ENCODE measurements at places on chromosomes 3 and 15.
A peak's percentile ranks its signal among the peaks of the same experiment; 100 is the strongest.

DNA sequence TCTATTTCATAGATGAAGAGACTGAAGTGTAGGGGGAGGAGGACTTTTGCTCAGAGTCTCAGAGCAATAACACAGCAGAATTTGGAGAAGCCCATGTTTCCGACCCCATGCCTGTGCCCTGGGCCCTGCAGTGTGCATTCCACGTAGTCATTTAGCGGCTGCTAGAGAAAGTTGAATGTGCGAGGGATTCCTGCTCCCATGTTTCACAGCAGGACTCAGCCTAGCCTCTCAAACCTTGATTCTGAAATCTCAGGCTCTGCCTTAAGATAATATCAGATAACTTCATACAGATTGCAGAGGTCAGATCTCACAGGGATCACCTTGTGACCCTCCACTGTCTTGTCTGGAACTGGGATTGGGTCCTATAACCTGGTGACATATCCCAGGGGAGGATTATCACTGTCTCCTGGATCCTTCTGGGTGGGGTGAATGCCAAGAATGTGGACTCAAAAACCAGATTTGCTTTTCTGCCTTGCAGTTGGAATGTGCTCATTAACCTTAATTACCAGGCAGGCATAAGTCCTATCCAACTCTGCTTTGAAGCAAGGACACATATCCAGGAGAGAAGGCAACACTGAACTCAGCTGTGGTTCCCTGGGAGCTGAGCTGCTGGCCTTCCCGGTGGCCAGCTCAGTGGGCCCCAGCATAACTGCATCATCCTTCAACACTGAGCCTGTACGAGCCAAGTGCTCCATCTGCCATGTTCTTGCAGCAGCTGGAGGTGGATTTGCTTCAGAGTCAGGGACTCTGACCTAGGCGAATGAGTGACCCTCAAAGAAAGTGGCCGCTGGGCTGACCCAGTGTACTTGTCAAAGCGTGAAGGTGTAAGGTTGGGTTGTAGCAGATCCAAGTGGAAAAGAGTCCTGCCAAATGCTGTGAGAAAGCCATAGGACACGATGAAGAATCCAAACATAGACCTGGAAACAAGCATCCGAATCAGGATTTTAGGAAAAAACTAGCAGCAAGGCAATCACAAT lies 43.0 kb downstream of the CTXND1 start:
- no peak for DNase-seq

- no peak for DNase-seq
Measured at GRCh38 chr15:57797568-57798267, 91.2 kb downstream of the POLR2M start.

DNA sequence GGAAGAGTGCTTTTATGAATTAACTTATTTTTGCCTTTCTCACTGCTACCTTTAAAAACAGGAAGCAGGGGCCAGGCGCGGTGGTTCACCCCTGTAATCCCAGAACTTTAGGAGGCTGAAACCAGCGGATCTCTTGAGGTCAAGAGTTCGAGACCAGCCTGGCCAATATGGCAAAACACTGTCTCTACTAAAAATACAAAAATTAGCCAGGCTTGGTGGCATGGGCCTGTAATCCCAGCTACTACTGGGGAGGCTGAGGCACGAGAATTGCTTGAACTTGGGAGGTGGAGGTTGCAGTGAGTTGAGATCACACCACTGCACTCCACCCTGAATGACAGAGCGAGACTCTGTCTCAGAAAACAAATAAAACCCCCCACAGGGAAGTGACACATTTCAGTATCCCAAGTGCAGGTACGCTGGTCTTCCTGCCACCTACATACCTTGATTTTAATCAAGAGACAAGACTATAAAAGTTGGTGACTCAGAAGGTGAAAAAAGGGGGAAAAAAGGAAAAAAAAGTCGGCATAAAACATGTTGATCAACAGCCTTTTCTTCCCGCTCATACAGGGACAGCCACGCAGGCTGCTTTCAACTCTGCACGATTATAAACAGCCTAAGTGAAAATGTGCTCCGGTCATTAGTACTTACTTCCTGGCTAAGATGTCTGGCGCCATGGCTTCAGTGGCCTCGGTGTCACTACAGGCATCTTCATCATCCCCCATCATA lies 18.8 kb downstream of the PPP1R2 start:
- no peak for DNase-seq

- no peak for DNase-seq
Measured at GRCh38 chr15:83064859-83065258, 2.2 kb downstream of the BTBD1 start.

GRCh38 chr3:127101411-127102187 lies 91.3 kb upstream of the PRR23E start:
- DNase-seq: no peak

GRCh38 chr3:42690766-42691680 lies 5.7 kb downstream of the KLHL40 start:
- DNase-seq: no peak

DNA sequence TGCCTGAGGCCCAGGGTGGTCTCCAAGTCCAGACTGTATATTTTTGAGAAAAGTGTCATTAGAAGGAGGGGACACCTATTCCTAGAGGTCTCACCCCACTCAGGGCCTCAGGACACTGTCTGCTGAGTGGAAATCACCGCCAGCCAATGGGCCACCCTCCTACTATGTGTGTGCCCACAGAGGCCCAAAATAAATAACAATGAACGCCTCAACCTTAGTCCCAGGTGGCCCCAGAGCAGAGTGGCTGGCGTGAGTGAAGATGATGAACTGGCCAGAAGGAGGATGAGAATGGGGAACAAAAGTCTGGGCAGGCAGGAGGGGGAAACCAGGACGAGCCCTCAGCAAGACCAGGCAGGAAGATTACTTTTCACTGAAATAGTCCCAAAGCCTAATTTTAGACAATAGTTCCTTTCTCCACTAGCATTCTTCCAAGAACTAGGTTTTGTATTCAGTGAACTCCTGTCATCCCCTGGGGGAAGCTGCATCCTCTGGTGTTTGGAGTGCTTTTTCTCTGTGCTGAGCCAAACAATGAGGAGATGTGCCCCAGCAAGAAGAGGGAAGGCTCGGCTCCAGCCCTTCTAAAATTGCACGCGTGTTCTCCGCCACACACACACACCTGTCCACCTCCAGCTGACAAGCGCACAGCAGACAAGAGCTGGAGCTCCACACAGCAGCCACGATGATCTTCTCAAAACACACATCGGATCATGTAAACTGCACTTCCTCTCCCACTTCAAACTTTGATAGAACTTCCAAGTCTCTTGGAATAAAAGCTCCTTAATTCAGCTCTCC lies 72.2 kb downstream of the ADCY5 start:
- no peak for DNase-seq

- no peak for DNase-seq
Measured at GRCh38 chr3:94173673-94174434, 111.0 kb downstream of the NSUN3 start.

- no peak for DNase-seq
Measured at GRCh38 chr3:162769564-162769963, 1273.0 kb downstream of the OTOL1 start.

DNA sequence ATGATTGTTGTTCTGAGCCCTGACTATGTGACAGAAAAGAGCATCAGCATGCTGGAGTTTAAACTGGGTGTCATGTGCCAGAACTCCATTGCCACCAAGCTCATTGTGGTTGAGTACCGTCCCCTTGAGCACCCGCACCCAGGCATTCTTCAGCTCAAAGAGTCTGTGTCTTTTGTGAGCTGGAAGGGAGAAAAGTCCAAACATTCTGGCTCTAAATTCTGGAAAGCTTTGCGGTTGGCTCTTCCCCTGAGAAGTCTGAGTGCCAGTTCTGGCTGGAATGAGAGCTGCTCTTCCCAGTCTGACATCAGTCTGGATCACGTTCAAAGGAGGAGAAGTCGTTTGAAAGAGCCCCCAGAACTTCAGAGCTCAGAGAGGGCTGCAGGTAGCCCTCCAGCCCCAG lies 142.0 kb downstream of the IL1RAP start:
- no peak for DNase-seq

- DNase-seq: no peak
Measured at GRCh38 chr15:68843425-68844311, 23.0 kb upstream of the ANP32A start.

DNA sequence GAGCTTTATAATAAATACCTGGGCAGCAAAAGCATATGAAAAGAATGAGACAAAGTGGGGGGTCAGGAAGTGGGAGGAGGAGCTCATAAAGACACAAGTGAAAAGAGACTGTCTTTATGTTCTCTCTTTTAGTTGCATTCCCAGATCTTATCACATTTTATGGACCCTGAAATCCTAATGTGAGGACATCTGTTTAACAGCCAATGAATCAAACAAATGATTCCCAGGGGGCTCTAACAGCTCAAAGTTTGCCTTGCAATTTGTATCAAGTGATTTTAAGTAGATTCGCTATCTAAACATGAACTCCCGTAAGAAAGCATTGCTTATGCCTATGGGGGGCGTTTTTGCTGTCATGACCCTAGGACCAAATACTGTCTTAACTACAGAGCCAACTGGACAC lies 332.3 kb upstream of the CNTN4 start:
- DNase-seq: no peak

- no peak for DNase-seq
Measured at GRCh38 chr15:41495736-41496599, 2.3 kb downstream of the ITPKA start.

DNA sequence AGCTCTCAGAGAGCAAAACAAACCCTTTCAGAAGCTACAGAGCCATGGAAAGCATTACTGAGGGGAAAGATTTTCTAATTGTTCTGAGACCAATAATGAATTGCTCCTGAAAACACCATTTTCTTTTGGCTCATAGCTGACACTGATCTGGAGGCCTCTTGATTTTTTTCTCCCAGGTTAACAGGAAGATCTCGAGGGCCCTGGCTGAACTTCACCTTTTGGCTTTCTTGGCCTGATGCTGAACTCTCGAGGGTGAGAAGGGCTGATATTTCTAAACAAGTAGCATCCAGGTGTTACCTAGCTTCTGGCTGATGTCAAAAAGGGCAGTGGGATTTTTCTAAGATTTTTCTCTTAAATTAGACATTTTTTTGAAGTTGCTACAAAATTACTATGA lies 19.9 kb upstream of the NFKBIZ start:
- no peak for DNase-seq

DNA sequence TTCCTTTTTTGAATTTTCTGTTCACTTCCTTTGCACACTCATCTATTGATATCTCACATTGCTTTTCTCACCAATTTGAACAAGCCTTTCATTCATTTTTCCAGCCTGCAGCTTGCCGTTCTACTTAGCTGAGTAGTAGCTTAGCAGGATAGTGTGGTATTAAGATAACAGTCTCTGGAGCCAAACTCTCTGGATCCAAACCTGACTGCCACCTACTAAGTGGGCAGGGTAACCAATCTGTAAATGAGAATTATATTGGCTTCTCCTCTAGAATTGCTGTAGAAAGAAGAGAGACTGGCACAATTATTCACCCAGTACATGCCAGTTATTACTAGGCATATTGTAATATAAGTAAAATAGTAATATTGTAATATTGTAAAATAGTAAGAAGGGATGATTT lies 40.5 kb downstream of the AQP9 start:
- DNase-seq: no peak

DNA sequence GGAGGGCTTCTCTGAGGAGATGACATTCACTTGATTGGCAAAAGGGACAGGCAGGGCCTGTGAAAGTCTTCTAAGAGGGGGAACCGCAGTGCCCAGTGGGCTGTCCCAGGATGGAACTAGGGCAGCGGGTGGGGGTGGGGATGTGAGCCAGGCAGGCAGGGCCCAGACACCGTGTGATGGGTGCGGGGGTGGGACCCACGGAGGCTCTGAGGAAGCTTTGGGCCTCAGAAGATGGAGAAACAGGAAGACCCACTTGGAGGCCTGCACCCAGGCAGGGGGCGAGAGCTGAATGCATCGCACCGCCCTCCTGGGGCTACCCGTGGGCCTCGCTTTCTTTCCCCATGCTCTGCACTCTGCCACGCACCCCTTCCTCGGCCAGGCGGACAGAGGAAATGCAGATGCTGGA lies 32.9 kb upstream of the ACAD9 start:
- no peak for DNase-seq

DNA sequence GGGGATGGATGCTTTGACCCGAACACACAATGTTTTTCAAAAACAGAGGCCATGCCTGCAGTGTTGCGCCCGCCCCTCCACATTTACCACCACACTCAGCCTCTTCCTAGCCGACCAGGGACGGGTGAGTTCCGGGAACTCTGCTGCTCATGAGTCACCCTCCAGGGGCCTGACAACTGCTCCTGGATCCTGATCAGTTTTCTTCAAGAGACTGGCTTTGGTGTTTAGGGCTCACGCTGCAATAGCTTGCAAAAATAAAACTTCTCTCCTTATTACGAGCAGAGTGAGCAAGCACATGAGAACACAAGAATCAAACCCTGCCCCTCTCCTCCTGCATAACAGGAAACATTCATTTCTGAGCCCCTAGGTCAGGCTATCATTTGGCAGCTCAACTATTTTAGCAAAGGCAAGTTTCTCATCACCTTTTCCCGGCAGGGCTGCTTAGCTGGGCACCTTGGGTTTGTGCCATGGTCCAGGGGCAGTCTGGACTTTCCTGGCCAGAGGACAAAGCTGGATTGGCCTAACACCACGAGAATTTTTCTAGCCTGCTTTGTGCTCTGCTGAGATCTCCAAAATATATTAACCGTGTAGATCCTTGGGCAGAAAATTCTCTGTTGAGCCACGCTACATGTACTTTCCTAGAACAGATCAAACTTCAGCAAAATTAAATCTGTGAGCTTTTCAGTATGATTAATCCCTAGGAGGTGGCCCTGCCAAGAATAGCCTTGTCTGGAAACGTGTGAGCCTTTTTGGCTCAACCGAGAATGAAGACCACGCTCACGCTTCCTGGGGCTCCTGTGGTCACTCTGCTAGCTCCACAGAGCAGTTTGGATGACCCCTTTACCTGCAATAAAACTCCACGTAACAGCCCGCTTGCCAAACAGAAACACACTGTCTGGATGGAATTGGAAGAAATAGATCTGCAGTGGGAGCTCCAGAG lies 52.7 kb upstream of the SPATA12 start:
- DNase-seq: no peak

- no peak for DNase-seq
Measured at GRCh38 chr3:17491601-17492000, 250.8 kb downstream of the TBC1D5 start.

- peak; percentile 19 for DNase-seq
Measured at GRCh38 chr3:48408823-48409281, 21.0 kb downstream of the PLXNB1 start.

- no peak for DNase-seq
Measured at GRCh38 chr3:132542577-132542976, 54.5 kb upstream of the ACKR4 start.

GRCh38 chr3:122014741-122015140 lies 7.3 kb downstream of the ILDR1 start:
- peak; percentile 33 for DNase-seq

DNA sequence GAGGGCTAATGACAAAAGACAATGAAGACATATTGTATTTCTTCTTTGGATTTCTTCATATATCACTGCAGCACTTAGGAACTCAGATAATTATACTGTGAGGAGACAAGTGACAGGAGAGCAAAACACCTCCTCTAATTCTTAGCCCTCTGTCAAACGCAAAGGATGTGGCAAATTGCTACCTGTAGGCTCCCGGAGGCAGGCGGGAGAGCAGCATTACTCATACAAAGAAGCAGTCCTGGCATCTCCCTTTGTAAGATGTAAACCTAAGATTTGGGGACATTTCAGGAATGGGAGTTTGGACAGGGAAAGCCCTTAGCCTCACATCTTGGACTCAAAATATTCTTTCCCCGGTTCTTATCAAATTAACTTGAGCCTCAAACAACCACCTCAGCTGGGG lies 460.8 kb downstream of the SOX2 start:
- DNase-seq: no peak

All from GM12892 (cell line).